Fibroblast of skin of left biceps (primary cell): ENCODE measurements at places on chromosomes 3 and 15.

- DNase-seq = no peak
Measured at GRCh38 chr15:47523681-47524475, 193.4 kb upstream of the SEMA6D start.

- no peak for DNase-seq
Measured at GRCh38 chr3:81666502-81667121, 94.8 kb downstream of the GBE1 start.

GRCh38 chr3:138940446-138940845 is 6.5 kb downstream of the FOXL2 start:
- DNase-seq = no peak

- DNase-seq = no peak
Measured at GRCh38 chr3:66036586-66037148, 2.1 kb downstream of the MAGI1 start.

DNA sequence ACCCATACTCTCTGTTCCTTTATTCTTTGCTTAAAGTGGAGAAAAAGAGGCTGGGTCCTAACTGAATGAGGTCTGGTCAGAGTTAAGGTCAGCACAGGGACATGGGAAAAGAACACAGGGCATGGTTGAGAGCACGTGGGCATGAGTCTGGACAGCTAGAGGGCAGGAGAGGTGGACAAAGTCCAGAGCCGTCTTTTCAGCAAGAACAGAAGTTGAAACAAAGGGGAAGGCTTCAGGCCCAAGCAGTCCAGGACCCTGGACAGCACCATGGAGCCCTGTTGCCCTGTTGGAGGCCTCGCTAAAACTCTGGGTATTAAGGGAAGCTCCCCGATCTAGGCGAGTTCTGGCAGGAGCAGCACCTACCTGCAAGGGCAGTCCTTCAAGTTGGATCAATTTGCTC is 50.7 kb downstream of the XYLB start:
- peak; percentile 1 for DNase-seq
